ENCODE measurements at places on chromosomes 7 and 10. TPM values are rescaled to one million over a fixed set of nuclear protein-coding genes. Genes with fewer than 3 reads are reported as not detected.

The CD36 gene
- total RNA-seq: 9.4 TPM

The COL26A1 gene
- not detected for total RNA-seq

The SLC37A3 gene
- total RNA-seq: 29.1 TPM

The ABCC2 gene
- total RNA-seq: 0.07 TPM

The THNSL1 gene
- total RNA-seq: 2.9 TPM

The MAP3K8 gene
- 3.1 TPM for total RNA-seq

The C1GALT1 gene
- total RNA-seq: 36.4 TPM

The CDK1 gene
- 84.0 TPM for total RNA-seq

The LLCFC1 gene
- not detected for total RNA-seq

The NUTM2E gene
- total RNA-seq: 0.05 TPM

The GARS1 gene
- 302 TPM for total RNA-seq

The ADRB1 gene
- 2.1 TPM for total RNA-seq

The EGFR gene
- 3.5 TPM for total RNA-seq

The SCART1 gene
- total RNA-seq: 0.25 TPM

The SEC24C gene
- total RNA-seq: 75.7 TPM

The FMC1 gene
- total RNA-seq: 11.1 TPM

The MRLN gene
- total RNA-seq: not detected

The PHYHIPL gene
- not detected for total RNA-seq

The PRPS1L1 gene
- not detected for total RNA-seq

The HMX2 gene
- total RNA-seq: not detected

The LIPM gene
- total RNA-seq: not detected

The SPDYE17 gene
- total RNA-seq: not detected

The HOXA11 gene
- 4.0 TPM for total RNA-seq

The ZNF727 gene
- total RNA-seq: 0.07 TPM

The PLPP4 gene
- not detected for total RNA-seq

The CXCL12 gene
- 19.4 TPM for total RNA-seq

The PLEKHA1 gene
- 34.8 TPM for total RNA-seq

The DNAJC12 gene
- total RNA-seq: 0.39 TPM

The HTR5A gene
- total RNA-seq: not detected
